ENCODE measurements at places on chromosomes 4 and X.

DNA sequence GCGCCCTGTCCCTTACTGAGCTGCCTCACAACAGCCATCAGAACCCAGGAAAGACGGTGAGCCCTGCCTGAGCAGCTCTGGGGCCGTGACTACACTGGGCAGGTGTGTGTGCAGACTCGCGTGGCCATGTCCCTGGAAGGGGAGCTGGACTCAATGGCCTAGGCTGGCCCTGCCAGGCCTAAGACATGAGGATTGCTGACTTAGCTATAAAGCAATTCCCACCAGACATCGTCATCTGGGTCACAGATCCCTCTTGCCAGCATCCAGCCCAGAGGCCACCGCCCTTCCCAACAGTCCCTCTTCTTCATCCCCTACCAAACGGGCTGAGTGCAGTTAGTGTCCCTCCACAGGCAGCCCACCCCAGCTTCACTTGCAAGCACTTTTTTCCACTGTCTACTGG is 3.7 kb downstream of the NAA10 start:
- DNase-seq = no peak

DNA sequence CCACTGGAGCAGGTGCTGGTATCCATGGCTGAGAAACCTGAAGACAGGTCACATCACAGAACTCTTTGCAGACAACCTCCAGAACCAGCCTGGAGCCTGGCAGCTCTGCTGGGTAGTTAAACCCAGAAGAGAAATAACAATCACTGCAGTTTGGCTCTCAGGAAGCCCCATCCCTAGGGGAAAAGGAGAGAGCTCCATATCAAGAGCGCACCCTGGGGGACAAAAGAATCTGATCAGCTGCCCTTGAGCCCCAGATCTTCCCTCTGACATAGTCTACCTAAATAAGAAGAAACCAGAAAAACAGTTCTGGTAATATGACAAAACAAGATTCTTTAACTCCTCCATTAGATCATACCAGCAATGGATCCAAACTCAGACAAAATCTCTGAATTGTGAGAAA is 823.2 kb upstream of the FRG1 start:
- DNase-seq = no peak

DNA sequence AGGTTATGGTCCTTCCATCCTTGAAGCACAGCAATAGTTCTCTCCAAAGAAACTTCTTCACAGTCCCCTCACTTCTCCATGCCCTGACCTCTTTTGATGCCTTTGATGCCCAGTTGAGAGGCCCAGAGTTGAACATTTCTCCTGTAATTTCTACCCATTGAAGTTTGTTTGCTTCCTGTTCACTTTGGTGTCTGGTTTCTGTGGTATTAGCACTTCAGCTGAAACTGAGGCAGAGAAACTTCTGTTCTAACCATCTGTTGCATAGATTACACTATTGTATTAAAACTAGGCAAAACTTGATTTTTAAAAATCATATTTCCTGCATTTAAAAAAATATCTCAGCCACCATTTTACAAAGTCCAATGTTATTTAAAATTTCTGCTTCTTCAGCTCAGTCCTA is 89.8 kb upstream of the ADGRG2 start:
- no peak for DNase-seq

DNA sequence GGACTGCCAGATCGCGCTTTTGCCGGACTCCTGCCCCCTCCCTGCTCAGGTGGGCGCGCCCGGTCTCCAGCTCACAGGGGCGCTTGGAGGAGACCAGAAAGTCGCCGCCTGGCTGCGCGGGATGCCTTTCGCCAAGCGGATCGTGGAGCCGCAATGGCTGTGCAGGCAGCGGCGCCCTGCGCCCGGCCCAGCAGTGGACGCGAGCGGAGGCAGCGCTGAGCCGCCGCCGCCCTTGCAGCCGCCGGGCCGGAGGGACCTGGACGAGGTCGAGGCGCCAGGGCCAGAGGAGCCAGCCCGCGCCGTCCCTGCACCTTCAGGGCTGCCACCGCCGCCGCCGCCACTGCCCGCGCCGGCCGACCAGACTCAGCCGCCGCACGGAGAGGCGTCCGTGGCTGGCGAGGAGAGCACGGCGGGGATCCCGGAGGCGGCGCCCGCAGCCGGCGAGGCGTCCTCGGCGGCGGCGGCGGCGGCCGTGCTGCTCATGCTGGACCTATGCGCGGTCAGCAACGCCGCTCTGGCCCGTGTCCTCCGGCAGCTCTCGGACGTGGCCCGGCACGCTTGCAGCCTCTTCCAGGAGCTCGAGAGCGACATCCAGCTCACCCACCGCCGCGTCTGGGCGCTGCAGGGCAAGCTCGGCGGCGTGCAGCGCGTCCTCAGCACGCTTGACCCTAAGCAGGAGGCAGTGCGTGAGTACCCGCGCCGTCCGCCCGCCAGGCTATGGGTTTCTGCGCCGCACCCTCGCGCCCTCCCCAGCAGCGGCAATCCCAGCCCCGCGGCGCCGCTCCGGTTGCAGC is 834 bp downstream of the NHS start:
- no peak for DNase-seq

GRCh38 chr4:128906581-128906980 is 97.1 kb downstream of the JADE1 start:
- DNase-seq = no peak

GRCh38 chr4:38179690-38180377 is 219.6 kb downstream of the PTTG2 start:
- DNase-seq = no peak

GRCh38 chr4:81366779-81367178 is 104.9 kb downstream of the RASGEF1B start:
- no peak for DNase-seq

GRCh38 chr4:143307531-143307930 is 29.1 kb upstream of the GAB1 start:
- no peak for DNase-seq

DNA sequence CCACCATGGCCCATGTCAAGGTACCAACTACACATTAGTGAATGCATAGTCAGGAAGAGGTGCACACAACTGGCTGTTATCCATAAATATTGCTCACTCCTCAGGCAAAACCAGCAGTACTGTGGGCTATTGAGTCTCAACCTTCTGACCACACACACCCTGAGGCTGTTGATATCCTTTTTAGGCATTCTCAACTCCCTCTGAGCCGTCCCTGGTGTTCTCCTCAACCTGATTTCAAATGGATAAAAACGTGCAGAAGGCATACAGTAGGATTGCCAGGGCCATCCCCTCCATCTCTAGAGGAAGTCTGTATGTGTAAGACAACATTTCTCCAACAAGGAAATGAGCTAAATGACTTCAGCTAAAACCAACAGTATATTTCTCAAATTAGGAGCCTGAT is 98.7 kb upstream of the KLHL13 start:
- DNase-seq = no peak
